MCF 10A (cell line): ENCODE measurements at places on chromosomes 11 and 22. TPM values are rescaled to one million over a fixed set of nuclear protein-coding genes. Genes with fewer than 3 reads are reported as not detected.

DNA sequence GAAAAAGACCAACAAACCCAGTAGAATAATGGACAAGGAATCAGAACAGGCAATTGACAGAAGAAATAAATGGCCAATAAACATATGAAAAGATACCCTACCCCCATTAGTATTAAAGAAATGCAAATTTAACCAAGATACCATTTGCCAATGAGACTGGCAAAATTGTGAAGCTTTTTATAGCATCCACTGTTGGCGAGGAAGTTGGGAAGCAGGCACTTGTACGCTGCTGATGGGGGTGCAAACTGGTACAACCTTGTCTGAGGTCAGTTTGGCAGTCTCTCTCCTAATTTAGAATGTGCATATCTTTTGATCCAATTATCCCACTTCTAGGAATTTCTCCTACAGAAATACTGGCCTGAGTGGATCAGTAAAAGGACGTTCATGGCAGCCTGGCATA is 8.6 kb upstream of the NRXN2 start:
- no peak for DNase-seq

The OR2AG2 gene
- total RNA-seq: 0.37 and 0.39 TPM in 2 replicates

DNA sequence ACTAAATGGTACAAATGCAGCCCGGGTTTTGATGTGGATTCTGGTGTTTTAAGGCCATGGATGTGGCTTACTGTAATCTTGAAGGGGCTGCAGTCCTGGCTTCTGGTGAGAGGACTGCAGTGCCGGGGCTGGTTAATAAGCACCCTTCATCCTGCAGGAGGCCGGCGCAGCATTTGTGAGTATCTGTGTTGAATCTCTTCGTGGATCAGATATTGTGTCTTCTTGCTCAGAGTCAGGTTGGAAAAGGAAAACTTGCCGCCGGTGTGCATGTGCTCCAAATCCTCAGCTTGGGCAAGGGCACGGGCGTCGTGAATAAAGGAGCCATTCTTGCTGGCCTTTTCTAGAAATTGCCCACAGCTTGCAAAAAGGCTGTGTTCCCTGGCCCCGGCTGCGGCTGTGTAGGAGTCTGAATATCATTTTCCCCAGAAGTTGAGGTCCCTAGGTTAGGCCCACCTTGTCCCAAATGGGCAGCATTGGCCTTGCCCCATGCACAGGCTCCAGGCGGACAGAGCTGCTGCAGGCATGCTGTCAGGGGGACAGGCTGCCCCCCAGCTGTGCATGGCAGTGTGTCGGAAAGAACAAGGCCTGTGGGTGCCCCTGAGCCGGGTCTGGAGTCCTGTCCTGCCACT is 28.9 kb upstream of the PARVB start:
- DNase-seq: no peak

The GSTT2B gene
- total RNA-seq: 15.6 and 22.7 TPM in 2 replicates

- DNase-seq: no peak
These were observed 266.3 kb downstream of the BRD1 start for GRCh38 chr22:49561338-49561737.

- DNase-seq: no peak
These were observed 84.8 kb downstream of the ADAMTS15 start for GRCh38 chr11:130533113-130533798.

GRCh38 chr11:31060880-31061279 is 308.7 kb downstream of the DCDC1 start:
- DNase-seq: no peak

DNA sequence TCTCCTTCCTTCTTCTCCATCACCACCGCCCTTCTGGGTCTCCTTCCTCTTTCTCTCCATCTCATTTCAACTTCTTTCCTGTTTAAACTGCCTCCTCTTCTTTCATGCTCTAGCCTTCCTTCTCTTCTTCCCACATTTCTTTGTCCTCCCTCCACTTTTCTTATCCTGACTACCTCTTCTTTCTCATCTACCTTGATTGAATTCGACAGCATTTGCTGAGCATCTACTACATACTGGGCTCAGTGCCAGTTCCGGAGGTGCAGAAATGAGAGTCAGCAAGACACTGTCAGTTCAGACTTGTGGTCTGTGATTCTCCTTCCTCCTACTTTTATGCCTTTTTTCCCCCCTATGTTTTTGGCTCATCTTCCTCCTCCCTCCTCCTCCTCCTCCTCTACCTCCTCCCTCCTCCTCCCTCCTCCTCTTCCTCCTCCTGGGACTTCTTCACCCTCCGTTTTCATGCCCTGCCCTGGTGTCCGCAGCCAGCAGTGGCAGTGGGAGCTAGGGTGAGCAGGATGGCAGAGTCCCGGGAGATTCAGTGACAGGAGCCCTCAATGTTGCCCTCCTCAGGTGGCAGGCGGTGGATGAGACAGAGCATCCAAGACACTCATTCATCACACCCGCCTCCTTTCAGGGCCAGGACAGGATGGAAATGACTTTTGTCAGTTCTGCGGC is 146.0 kb upstream of the SEZ6L start:
- no peak for DNase-seq

DNA sequence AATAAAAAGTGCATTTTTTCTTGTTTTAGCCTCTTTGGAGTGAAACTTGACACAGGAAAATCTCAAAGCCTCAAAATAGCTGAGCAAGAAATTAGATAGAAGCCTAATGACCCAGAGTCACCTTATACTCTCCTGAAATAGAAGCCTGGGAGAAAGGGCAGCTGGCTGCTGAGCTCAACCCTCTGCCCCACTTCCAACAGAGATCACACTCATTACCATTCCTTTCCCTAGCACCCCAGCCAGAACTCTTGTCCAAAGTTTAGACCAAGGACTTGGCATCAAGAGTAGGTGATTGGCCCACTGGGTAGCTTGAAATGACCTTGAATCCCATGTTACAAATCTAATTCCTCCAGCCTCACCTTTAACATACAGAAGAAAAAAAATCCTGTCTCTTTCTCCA is 62.7 kb upstream of the AMOTL1 start:
- no peak for DNase-seq

GRCh38 chr11:34274712-34275398 is 83.0 kb downstream of the ABTB2 start:
- peak; percentile 99 for DNase-seq

DNA sequence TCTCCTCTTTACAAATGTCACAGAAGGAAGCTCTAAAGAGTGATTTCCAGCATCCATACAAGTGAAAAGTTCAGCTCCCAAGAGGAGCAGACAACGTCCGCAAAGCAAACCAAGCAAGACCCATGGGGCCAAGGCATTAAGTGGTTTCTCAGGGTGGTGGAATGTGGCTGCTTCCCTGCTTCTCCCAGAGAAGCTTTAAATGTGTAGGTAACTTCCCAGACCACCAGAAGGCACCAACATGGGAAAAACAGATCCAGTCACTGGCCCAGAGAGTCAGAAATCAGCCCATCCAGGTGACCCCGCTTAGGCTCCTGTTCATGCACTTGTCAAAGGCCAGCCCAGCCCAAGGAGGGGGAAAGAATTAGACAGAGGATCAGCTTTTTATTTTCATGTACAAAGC is 13.3 kb upstream of the PHF21A start:
- DNase-seq: no peak

DNA sequence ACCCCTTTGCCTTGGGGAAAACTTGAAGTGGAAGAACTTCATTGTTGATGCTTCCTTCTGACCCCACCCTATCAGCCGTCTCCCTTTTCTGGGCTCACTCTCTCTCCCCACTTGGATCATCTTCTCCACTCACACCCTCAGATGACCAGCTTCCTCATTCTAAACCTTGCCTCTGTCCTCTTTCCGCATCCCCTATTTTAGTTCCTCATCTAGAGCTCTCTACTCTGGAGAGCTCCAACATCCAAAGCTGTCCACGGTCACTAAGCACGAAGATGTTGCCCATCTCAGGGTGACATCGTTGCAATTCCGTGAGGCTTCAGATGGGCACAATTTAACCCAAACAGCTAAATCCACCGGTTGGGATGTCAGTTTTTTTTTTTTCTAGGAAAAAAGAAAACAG is 31.6 kb upstream of the ME3 start:
- no peak for DNase-seq

The RAB6A gene
- 170 and 172 TPM in 2 replicates for total RNA-seq

DNA sequence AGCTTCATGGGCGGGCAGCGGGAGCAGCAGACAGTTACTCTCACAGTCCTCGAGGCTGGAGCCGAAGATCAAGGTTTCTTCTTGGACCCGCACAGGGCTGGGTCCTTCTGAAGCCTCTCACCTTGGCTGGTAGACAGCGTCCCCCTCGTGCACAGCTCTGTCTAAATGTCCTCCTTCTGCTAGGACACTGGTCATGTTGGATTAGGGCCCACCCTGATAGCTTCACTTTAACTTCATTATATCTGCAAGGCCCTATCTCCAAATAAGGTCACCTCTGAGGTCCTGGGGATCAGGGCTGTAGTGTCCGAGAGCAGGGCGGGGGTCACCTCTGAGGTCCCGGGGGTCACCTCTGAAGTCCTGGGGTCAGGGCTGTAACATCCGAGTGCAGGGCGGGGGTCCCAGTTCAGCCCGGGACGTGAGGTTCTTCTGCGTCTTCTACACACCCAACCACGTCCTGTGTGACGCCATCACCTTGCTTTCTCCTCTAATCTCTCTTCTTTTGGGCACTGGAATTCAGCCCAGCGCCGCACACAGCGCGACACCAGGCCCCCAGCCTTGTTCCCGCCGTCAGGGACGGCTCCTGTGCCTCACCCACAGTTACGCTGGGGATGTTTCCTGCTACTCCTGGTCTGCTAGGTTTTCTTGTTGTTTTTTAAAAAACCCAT is 34.1 kb upstream of the TOLLIP start:
- no peak for DNase-seq

DNA sequence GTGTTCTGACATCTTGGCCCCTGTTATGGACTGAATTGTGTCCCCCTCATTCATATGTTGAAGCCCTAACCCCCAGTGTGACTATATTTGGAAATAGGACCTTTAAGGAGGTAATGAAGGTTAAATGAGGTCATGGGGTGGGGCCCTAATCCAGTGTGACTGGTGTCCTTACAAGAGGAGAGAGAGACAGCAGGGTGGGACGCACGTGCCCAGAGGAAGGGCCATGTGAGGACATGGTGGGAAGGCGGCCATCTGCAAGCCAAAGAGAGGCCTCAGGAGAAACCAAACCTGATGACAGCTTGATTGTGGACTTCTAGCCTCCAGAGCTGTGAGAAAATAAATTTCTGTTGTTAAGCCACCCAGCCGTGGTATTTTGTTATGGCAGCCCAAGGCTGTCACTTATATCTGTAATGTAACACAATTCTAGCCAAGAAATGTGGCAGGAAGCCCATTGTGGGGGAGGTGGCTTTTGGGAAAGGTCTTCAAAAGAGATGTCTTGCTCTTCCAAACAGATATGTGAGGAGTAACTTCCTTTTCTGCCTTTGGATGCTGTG is 23.7 kb downstream of the SLC22A6 start:
- no peak for DNase-seq

DNA sequence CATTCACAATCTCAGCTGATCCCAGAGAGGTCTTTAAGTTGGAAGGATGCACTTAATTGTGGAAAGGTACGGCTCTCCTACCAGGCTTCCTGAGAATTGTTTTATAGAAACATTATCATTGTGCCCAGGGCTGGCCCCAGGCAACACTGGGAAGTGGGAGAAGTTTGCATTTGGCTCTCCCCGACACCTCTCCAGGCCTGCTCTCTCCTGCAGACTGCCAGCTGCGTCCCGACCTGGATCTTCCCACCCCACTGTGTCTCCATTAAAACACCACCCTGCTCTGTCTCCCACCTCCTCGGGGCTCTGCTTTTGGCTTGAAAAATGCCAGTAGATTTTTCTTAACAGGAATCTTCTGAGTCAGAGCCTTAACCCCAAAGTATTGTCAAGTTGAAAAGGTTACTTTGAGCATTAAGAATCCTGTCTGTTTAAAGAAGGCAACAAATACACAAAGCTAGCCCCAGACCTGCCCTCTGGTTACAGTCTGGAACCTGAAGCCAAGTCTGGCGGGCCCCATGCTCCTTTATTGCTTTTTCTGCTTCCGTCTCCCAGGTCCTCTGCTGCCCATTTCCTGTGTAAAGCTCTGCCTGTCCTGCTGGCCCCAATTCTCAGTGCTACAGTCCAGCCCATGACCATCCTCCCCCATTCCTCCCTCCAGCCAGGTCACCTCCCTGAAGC is 530.2 kb downstream of the SOX6 start:
- no peak for DNase-seq

- no peak for DNase-seq
These were observed 684.0 kb downstream of the NELL1 start for GRCh38 chr11:21353425-21353824.
